ENCODE measurements at places on chromosomes 1 and 21.

GRCh38 chr21:35091496-35091895 lies 42.4 kb upstream of the RUNX1 start:
- no peak for DNase-seq

DNA sequence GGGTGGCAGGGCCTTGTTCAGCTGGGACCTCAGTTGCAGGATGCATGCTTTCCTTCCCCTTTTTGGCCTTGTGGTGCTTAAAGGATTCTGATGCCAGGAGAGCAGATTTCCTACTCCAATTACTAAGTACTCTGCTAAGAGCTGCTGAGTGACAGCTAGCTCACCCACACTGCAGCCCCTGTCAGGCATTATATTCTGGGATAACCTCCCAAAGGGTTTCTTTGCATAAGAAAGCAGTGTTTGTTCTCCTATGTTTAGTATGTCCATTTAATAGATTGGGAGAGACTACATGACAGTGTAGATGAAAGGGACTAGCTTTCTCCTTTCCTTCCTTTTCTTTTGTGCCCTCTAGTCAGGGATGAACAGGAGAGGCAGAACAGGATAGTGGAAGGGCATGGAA lies 100.7 kb downstream of the FAM78B start:
- no peak for DNase-seq

DNA sequence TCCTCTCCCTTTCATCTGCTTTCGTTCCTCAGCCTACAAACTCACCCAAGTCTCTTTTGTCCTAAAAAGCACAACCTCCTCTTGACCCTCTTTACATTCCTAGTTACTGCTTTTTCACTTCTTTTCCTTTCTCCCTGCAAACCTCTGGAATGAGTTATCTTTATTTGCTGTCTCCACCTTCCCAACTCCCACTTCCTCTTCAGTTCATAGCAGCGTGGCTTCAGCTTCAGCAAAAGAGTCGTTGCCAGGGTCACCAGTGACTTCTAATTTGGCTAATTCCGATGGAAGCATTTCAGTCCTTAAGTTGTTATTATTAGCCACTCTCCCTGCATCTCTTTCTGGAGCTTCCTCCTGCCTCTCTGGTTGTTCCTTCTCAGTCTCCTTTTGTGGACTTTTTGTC lies 6.2 kb upstream of the TMEM54 start:
- DNase-seq, result no peak

DNA sequence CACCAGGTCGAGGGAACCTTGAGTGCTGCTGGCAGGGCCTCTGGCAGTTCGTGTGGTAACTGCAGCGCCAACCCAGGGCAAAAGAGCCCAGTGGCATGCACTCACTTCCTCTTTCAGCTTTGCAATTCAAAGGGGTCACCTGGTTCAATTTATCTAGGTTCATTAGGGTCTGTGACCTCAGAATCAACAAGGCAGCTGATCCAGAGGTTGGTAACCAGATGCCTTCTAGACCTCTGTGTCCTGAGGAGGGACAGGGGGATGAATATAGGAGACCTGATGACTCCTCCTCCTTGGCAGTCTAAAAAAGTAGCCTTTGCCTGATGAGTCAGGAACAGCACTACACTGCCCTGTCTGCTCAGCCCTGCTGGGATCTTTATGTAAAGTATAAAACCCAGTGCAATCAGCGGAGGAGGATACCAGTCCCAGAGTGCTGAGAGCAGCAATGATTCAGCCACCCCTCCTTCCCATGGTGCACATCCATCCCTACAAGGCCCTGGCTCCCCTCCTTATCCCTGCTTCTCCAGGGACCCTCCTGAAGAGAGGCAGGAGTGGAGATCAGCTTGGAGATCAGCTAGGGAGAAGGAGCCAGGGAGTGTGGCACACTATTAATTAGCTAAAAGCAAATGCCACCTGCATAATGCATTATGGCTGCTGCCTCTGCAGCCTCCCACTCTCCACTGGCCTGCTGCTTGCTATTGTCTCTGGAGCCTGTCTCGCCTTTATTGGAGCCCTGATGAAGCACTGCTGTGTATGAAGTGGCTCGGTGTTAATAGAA lies 11.2 kb upstream of the FMOD start:
- DNase-seq, result no peak

GRCh38 chr1:7538033-7538432 lies 233.1 kb upstream of the VAMP3 start:
- no peak for DNase-seq

DNA sequence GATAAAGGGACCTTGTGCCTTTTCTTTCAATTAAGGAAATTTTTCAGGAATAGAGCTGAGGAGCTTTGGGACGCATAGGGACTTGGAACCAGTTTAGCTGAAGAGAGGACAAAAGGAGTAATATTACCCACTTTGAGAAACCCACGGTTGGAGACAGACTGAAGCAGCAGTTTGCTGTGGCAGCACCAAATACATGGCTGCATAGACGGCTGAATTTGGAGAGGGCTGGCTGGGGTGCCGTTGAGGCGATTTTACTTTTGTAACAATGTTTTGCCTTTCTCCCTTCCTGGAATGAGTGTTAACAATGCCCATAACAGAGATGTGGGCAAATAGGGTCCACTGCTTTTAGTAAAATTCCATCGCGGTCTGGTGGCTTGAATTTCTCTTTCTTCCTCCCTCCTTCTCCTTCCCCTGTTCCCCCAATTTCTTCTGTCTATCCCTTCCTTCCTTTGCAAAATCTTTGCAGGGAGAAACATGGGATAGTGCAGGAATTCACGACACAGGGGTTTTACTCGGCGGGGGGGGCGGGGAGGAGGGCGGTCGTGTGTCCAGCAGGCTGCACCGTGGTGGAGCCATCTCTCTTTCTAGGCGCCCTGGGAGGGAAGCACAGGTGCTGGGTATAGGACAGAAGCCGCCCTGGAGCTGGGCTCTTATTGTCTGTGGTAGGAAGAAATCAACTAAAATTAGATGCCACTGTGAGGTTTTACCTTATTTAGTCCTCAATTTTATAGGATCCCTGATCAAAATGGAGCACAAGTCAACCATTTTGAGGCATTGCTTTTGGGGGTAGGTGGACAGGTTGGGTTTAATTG lies 6.8 kb downstream of the LHX4 start:
- no peak for DNase-seq

DNA sequence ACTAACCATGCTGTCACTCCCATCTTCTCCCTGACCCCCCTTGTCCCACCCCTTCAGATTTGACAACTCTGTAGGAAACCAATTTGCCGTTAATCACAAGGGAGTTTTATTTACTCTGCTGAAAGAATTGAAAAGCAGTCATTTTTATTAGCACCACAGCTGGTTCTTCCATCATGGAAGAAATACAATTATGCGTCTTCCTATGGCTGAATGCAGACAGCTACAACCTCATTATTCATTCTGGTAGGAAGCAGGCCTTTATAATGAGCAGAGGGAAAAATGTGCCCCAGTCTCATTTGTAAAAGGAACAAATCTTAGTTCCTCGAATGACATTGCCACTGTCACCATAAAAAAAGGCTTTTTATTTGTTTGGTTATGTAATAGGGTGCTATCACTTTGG lies 35.2 kb downstream of the JUN start:
- DNase-seq, result no peak

- no peak for DNase-seq
Observed at GRCh38 chr1:204191456-204191855, 4.8 kb downstream of the KISS1 start.

GRCh38 chr21:30251781-30252180 lies 31.0 kb downstream of the KRTAP24-1 start:
- DNase-seq, result no peak

- no peak for DNase-seq
Observed at GRCh38 chr1:235495551-235495950, 8.7 kb downstream of the B3GALNT2 start.

DNA sequence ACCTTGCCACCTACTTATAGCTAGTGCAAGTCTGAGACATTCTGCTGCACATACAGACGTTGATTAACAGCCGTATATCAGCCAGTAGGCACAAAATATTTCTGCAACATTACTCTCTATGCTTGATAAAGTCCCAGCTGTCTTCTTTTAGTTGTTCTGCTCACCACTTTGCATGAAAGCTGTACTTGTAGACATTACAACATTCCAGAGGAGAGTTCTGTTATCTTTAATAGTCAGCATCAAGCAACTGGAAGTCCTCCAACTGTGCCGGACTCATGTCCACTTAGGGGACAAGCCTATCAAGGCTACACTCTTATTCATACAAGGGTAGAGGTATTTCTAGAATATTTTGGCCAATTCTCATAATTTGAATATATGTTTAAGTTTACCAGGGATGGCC lies 50.0 kb downstream of the CACHD1 start:
- DNase-seq, result no peak

- DNase-seq, result no peak
Observed at GRCh38 chr1:47235806-47236205, 3.8 kb upstream of the TAL1 start.

DNA sequence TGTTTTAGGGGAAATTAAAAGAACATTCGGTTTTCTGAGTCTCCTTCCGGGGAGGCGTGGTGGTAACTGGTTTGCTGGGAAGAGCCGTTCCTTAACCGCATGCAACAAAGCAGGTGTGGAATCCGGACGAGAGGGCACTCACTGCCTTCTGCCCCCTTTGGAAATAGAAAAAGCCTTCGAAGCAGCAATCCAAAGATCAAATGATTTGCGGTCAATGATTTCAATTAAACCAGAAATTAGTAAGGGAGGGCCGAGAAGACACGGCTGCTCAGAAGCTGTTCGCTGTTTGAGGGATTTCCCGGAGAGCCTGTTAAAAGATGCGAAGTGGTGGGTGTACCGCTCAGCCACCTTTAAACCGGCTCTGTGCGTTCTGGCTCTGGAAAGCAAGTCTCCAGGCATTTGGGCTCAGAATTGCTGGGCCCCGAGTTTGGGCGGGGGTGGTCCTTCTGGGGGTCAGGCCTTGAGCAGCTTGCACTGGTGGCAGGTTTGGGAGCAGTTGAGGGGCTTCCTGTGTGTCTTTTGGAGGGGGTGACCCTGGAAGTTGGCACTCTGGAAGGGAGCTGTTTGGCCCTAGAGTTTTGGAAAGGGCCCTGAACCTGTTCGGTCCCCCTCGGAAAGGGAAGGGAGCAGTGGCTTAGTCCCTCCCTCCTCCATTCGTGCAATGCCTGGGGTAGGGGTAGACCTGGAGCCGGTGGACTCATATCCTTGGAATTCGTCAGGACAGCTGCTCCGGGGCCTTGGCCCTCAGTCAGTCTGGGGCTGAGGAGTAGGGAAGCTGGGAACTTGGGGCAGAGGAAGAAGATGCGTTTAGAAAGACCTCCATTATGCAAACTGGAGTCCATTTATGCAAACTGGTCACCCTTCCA lies 3.1 kb downstream of the SIM2 start:
- DNase-seq, result no peak

DNA sequence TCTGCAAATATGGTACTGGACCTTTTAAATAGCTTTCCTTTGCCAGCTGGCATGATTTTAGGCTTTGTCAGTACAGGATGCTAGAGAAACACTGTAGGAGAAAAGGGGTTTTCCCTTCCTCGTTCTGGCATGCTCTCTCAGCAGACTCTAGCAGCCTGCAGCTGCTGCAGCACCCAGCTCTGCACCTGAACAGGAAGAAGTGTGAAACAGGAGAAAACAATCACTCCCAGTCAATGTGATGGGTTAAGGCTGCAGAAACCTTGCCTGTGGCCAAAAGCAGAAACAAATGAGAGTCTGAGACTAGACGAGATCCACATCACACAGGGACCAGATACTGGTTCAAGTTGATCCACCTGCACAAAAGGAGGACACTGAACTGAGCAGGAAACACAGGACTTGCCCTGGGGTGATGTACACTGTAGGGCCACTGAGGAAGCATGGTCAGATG lies 21.2 kb downstream of the OVGP1 start:
- no peak for DNase-seq

- DNase-seq, result no peak
Observed at GRCh38 chr1:53396573-53397268, 62.5 kb upstream of the DMRTB1 start.

GRCh38 chr1:10980841-10981727 lies 31.4 kb upstream of the TARDBP start:
- no peak for DNase-seq

DNA sequence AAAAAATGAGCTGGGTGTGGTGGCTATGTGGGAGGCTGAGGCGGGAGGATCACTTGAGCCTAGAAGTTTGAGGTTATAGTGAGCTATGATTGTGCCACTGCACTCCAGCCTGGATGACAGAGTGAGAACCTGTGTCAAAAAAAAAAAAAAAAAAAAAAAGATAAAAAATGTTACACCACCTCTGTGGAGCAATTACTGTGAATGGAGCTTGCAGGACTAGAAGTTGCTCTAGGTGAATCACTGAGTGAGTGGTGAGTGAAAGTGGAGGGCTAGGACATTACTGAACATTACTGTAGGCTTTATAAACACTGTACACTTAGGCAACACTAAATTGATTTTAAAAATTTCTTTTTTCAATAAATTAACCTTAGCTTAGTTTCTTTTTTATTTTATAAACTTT lies 21.9 kb downstream of the TLCD4 start:
- no peak for DNase-seq

DNA sequence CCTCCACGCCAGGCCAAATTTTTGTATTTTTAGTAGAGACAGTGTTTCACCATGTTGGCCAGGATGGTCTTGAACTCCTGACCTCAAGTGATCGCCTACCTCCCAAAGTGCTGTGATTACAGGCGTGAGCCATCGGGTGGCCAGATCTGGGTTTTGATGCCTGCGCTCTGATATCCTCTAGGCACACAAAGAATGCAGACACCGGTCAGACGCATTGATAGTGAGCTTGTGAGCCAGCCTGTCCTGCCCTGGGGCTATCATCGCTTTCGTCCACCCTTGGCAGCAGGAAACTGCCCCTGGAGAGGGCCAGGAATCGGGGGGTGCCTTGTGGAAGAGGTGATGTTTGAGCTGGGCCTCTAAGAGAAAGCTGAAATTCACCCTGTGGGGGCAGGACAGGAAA lies 4.0 kb downstream of the FBLIM1 start:
- DNase-seq, result no peak

GRCh38 chr1:44408632-44409602 lies 3.9 kb downstream of the RNF220 start:
- DNase-seq, result no peak

- no peak for DNase-seq
Observed at GRCh38 chr1:221559911-221560310, 182.0 kb downstream of the DUSP10 start.

DNA sequence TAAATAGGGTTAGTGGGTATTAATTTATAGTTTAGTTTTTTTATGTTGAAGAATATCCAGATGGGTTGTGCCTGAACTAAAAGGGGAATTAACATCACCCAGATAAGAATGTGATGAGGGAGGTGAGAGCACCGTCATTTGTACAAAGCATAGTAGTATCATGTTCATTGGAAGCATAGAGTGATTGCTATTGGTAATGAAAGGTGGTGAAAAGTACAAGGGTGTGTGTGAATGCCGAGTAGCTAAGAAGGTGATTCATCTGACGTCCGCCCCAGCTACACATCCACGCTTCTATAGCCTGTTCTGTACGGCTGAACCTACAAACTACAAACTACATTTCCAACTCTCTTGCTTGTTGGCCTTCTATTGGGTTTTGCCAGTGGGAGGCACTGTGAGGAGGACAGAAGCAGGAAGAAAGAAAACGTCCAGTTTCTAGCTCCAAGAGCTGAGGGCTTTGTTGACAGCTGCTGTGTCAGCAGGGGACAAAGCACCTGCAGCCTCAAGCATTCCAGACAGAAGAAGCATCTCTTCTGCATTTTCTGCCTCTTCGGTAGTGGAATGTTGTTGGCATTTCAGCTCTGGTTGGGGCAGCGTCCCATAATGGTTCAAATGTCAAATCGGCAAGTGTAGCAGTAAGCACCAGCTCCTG lies 404.8 kb downstream of the KCTD3 start:
- DNase-seq, result no peak
